Aorta (tissue), 5 donors: ENCODE measurements at places on chromosomes 11 and 22.
A peak's percentile ranks its signal among the peaks of the same experiment; 100 is the strongest.

GRCh38 chr22:37676736-37677492 is 1.5 kb downstream of the LGALS1 start:
- DNase-seq, result peak; percentile 96
- H3K27ac ChIP-seq, result peak overlapping the region; percentile 63
- peak overlapping the region; percentile 65 for H3K4me3 ChIP-seq
- no peaks in the 10 kb centered on the region for H3K27me3 ChIP-seq
- H3K4me1 ChIP-seq, result no peaks in the 10 kb centered on the region

DNA sequence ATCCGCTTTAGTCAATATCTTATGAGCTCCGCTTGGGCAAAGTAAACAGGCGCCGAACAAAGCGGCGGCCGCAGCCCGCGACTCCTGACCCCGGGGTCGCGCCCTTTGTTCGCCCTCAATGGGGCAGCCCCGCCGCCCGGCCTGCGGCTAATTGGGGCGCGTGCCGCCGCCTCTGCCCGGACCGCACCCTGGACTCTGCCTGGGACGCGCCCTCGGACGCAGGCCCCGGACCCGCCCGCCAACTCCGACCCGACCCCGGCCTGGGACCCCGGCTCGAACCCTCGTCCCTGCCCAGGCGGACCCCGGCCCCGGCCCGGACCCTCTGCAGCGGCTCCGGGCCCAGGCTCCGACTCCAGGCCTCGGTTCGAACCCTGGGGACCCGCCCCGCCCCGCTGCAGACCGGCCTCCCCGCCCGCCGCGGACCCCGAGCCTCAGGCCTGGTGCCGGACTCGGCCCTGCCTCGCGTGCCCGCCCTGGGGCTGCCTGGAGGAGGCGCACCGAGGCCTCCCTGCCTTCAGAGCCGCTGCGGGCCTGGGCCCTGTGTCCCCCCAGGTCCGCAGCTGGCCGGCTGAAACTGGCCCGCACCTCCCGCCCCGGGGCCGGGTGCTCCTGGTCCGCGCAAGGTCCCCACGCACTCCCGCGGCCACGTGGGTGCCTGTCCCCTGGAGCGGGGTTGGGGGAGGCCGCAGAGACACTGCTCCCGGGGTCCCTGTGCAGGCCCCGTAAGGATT is 84.7 kb upstream of the WNT7B start:
- peaks cover 3% of the 10 kb centered on the region for H3K4me1 ChIP-seq
- no peaks in the 10 kb centered on the region for H3K36me3 ChIP-seq
- no peak overlapping the region for H3K27ac ChIP-seq
- no peaks in the 10 kb centered on the region for H3K27me3 ChIP-seq
- peak; percentile 43 for DNase-seq

GRCh38 chr22:20494978-20495860 is at the start of gene KLHL22:
KLHL22 (minus strand) TSS chr22:20495795; CDS start chr22:20489211, 6,584 bp downstream.
- peak; percentile 60 for DNase-seq
- H3K27ac ChIP-seq, result peak within 1 kb of the TSS; percentile 95

DNA sequence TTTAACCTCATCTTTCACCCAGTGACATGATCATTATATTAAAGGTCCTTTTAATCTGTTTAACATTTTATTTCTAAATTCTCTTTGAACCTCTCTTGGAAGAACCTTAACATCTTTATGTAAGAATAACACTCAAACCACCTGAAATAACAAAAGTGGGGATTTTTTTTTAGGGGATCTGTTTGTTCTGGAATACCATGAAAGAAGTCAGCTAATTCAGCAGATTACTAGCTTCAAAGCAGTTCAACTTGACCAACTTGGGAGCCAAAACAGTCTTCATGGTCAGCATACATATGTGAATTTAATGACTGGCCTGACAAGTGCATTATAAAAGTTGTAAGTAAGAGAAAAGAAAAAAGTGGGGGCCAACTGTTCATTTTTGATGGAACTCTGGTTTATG is 52.3 kb downstream of the CCDC34 start:
- no peak overlapping the region for H3K4me3 ChIP-seq
- no peaks in the 10 kb centered on the region for H3K27me3 ChIP-seq
- DNase-seq, result no peak
- no peak overlapping the region for H3K27ac ChIP-seq
- H3K36me3 ChIP-seq, result no peaks in the 10 kb centered on the region
- H3K4me1 ChIP-seq, result no peaks in the 10 kb centered on the region

DNA sequence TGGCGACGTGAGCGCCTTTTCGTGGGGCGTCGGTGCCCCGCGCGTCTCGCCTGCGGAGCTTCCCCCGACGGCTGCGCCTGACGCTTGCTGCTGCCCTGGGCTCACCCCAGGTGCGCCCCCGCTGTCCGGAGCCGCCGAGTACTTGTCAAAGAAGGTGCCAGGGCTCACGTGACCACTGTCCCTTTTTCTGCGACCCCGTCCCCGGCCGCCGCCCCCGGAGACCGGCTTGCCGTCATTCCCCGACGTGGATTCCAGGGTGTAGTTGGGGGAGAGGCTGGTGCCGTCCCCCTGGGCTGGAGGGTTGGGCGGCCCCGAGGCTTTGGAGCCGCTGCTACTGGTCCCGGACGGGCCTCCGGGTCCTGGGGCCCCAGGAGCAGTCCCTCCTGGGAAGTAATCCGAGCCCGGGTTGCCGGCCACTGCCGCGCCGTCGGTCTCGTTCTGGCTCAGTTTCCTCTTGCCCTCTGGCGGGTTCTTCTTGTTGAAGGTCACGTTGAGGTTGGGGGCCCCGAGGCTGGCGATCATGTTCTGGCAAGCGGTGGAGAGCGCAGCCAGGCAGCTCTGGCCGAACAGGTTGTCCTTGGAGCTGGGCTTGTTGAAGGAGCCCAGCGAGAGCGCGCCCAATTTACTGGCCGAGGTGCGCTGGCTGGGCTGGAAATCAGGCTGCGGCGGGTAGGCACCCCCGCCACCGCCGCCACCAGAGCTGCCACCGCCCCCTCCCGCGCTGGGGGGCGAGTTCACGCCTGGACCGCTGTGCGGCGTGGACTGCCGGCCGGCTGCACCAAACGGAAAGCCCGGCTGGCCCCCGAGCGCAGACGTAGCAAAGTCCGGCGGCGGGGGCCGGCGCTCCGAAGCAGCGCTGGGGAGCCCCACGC is 3.8 kb downstream of the MN1 start:
- no peaks in the 10 kb centered on the region for H3K4me1 ChIP-seq
- H3K36me3 ChIP-seq, result no peaks in the 10 kb centered on the region
- peak overlapping the region; percentile 90 for H3K4me3 ChIP-seq
- peak overlapping the region; percentile 56 for H3K27ac ChIP-seq
